ENCODE measurements at places on chromosomes 5 and 9.

GRCh38 chr5:167730121-167730520 is 561.3 kb upstream of the WWC1 start:
- no peak for DNase-seq

- no peak for DNase-seq
Observed at GRCh38 chr5:155595791-155596190, 582.2 kb downstream of the KIF4B start.

- DNase-seq = no peak
Observed at GRCh38 chr5:33928283-33928682, 7.9 kb upstream of the RXFP3 start.

- DNase-seq = no peak
Observed at GRCh38 chr5:119063579-119064379, 7.1 kb upstream of the DMXL1 start.

DNA sequence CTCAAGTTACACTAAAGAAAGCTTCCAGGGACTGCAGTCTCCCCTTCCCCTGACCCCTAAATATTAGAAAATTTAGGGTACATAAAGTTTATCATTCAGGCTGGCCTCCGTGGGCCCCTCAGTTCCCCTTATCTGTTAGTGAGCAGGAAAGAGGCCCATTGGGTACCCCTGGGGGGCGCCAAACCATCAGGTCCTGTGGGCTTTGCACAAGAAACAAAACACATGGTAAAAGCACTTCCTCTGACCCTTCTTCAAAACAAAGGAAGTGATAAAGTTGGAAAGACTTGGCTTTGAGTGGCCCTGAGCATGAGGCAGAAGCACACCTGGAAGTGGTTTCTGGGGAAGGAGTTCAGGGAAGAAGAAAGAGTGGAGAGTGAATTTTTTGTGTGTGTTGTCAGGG is 213.0 kb downstream of the SMARCA2 start:
- DNase-seq = no peak

- DNase-seq = no peak
Observed at GRCh38 chr9:38035873-38036272, 33.2 kb downstream of the SHB start.

DNA sequence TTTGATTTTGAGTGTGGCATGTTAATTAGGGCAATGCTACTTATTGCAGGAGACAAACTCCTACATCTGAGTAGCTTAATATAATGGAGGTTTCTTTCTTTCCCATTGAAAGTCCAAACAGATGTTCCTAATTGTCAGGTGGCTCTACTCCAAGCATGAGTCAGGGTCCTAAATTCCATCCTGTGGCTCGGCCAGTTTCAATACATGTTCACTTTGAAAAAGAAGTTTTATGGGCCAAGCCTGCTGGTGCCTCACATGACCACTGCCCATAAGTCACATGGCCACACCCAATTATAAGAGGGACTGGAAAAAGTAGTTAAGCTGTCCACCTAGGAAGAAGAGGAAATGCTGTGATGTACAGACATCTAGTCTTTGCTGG is 170.4 kb downstream of the ARRDC3 start:
- no peak for DNase-seq

- no peak for DNase-seq
Observed at GRCh38 chr5:100546001-100546400, 10.8 kb downstream of the FAM174A start.

- no peak for DNase-seq
Observed at GRCh38 chr9:131020862-131021261, 11.9 kb downstream of the LAMC3 start.

DNA sequence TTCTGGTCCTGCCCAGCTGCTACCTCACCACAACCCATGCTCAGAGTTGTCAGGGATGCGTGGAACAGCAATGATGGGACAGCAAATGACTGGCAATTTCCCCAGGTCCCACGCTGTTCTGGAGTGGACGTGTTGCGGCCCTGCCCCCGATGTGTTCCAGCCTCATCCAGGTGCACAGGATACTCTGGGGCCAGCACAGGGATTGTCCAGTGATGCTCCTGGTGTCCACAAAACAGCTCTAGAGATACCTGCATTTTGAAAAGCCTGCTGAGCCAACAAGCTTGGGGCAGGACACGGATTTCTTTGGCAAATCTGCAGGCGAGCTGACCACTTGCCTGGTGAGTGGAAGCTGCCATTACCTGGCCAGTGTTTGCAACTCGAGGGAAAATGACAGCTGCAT is 88.7 kb downstream of the ANKRD33B start:
- DNase-seq = no peak

GRCh38 chr5:168788107-168788506 is 208.9 kb upstream of the PANK3 start:
- DNase-seq = no peak

DNA sequence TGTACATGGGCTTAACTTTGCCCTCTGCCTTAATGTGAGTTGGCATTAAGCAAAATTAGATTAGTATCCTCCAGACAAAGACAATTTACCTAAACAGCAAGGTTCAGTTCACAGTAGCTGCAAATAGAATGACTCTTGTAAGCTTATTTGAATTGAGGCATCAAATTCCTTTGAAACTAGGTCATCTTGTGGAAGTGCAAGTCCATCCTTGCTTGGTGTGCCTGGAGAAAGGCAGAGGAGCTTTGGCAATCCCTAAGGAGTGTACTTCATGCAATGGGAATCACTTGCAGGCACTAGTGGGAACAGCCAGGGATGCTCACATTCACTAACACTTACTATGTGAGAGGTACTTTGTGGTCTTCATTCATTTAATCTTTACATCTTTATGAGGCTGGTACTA is 118.3 kb downstream of the DRD1 start:
- no peak for DNase-seq

DNA sequence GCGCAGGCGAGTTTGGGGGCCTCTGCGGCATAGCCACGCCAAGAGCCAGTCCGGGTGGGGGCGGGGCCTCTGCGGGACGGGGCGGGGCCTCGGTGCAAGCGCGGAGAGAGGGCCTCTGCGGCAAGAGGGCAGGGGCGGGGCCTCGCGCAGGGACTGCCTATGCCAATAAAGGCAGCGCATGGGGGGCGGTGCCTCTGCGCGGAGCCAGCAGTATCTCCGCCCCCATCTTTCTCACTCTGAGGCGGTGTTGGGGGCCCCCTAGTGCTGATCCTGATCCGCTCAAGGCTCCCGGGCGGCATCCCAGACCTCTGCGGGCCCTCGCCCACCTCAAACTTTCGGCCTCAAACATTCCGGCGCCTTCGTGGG is 9.2 kb upstream of the GPRIN1 start:
- no peak for DNase-seq

GRCh38 chr9:96113032-96113431 is 188.9 kb downstream of the HSD17B3 start:
- DNase-seq = no peak

GRCh38 chr5:86360801-86361200 is 256.9 kb upstream of the COX7C start:
- DNase-seq = no peak

GRCh38 chr9:26262421-26263107 is 584.3 kb upstream of the TUSC1 start:
- no peak for DNase-seq

- no peak for DNase-seq
Observed at GRCh38 chr5:150473673-150474358, 24.3 kb upstream of the RPS14 start.

DNA sequence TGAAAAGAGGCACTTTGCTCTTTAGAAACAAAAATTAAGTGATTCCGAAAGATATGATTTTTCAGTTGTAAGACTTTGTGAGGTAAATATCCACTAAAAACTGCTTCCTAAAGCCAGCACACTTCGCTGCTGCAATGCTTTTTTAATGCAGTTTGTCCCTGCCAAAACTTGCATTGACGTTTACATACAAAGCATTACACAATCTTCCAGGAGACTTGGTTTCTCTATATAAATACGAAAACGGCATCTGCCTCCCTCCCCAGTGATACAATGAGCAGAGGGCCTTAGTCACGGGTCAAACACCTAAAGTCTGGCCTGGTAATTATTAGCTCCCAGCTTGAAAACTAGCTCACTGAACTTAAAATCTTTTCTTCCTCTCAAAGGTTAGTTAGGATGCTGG is 170.7 kb downstream of the TSSK1B start:
- no peak for DNase-seq

DNA sequence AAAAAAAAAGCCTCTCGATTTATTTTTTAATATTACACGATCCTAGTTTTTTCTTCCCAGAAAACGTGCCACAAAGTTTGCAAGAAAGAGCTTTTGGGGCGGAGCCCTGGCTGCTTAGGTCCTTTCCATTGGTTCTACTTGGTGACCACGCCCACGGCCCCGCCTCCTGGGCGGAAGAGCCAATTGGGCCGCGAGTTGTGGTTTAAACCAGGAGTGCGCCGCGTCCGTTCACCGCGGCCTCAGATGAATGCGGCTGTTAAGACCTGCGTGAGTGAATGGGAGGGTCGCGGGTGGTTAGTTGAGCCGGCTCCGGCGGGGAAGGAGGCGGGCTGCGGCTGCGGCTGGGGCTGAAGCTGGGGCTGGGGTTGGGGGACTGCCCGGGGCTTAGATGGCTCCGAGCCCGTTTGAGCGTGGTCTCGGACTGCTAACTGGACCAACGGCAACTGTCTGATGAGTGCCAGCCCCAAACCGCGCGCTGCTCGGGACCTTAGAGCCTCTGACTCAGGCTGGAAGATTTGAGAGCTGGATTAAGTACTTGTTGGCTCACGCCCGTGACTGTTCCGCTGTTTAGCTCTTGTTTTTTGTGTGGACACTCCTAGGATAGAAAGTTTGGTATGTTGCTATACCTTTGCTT is at the start of gene PTTG1:
PTTG1 (plus strand) TSS at position 231 of the 634 bp plus-strand sequence. CDS start 458 bp downstream, outside the sequence.
- peak; percentile 96 for DNase-seq

DNA sequence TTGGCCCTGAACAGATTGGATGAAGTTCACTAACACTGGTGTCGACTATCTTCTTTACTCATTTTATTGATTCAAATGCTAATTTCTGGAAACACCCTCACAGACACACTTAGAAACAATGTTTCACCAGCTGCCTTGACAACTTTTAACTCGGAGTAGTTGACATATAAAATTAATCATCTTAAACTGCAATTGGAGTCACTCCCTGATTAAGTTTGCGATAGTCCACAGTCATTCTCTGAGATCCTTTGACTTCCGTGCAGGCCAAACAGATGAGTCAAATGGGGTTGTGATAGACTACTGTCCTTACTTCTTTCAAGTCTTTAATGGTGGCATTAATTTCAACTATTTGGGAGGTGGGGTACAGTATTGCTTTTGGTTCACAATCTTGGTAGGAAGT is 114.4 kb upstream of the PCSK1 start:
- no peak for DNase-seq
